NCI-H2029 (cell line): ENCODE measurements at places on chromosomes 4 and X.

GRCh38 chr4:69484011-69484410 lies 11.7 kb downstream of the UGT2B4 start:
- no peak for DNase-seq

GRCh38 chr4:95835672-95836071 lies 4.2 kb upstream of the PDHA2 start:
- no peak for DNase-seq

DNA sequence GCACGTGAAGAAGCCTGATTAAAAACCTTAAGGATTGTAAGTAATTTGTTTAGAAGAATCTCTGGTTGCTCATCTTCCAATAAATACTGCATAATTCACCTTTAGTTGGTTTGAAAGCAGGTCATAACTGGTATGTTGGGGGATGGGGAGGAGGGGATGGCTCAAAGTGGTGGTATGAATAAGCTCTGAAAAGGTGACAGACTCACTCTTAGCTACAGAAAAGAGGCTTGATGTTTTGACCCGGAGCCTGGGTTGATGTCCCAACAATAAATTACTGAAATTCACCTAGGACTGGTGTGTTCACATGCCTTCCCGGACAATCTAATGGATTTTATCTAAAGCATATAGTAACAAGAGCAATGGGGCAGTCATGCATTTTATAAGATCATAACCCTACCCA lies 131.9 kb upstream of the TBC1D9 start:
- no peak for DNase-seq

- DNase-seq, result no peak
Measured at GRCh38 chr4:126583509-126583908, 1049.2 kb upstream of the INTU start.

- no peak for DNase-seq
Measured at GRCh38 chrX:139826065-139827044, 106.5 kb downstream of the ATP11C start.

DNA sequence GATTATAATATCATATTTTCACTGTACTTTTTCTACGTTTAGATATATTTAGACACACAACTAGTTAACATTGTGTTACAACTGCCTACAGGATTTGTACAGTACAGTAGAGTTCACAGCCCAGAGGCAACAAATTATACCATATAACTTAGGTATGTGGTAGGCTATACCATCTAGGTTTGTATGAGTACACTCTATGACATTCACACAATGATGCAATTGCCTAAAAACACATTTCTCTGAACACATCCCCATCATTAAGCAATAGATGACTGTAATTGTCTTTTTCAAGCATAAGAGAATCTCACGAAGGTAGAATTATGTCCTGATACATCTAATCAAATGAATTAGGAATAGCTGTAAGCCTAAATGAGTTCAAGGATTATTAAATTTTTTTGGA lies 12.3 kb upstream of the TIGD2 start:
- DNase-seq, result no peak

GRCh38 chrX:13000301-13000811 lies 25.4 kb downstream of the TMSB4X start:
- no peak for DNase-seq

DNA sequence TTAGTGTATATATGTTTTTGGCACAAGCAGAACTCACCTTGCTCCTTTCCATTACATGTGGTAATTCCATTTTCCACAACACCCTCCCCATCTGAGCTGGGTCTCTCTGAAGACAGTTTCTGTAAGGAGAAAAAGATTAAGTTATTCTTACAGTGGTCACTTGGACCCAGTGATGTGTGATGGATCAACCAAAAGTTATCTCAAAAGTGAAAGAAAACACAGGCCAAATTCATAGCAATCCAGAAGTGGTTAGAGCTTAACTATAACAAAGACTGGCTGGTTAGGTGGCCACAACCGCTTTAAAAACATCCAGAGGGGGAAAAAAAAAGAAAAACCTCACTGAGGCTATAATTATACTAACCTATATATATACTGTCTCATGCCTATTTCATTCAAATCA lies 123.7 kb downstream of the AFAP1 start:
- DNase-seq, result no peak

DNA sequence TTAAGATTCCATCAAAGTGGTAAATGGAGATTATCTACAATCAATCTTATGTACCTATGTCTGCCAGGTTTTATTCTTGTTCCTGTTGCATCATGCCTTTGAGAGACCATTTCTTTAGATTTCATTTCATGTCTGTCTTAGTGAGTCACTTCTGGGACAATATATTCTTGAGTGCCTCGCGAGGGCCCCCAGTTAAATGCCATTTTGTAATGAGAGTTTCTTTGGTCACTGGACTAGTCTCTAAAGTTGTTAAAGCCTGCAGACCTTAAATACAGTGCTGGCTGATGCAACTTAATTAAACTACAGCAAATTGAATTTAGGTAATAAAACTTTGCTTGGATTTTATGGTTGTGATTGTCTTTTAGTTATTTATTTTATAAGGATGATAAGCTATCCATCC lies 87.2 kb upstream of the PITX2 start:
- no peak for DNase-seq

DNA sequence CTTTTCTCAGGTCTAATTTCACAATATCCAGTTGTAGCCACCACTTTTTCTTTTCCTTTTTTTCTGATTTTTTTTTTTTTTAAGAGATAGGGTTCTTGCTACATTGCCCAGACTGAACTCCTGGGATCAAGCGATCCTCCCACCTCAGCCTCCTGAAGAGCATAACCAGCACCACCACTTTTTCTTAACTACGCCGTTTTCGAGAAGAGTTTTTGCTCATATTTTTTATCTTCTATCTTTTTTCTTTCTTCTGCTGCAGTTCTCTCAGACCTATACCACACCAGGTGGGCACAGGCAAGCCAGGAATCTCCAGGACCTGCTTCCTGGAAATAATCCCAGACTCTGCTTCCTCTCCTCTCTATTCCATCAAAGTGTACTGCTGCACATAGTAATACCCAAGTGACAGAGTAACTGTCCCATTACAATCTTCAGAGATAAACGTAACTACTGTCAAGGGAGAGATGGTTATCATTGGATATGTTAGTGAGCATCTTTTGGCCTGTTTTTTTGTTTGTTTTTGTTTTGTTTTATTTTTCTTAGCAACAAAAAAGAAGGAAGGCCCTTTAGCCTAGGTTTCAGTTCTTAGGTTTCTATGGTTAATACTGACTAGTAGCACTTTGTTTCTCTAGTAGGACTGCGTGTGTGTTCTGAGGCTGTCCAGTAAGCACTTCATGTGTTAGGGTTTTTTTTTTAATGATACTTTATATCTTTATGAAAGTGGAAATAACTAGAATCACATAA lies 59.2 kb upstream of the TXK start:
- no peak for DNase-seq

GRCh38 chr4:5798462-5798861 lies 87.5 kb downstream of the EVC start:
- peak; percentile 10 for DNase-seq

- DNase-seq, result no peak
Measured at GRCh38 chrX:50068285-50068563, 132.6 kb downstream of the AKAP4 start.

GRCh38 chrX:133495464-133496391 lies 80.4 kb upstream of the GPC4 start:
- DNase-seq, result no peak

GRCh38 chr4:48698029-48698971 lies 81.8 kb downstream of the FRYL start:
- DNase-seq, result no peak

DNA sequence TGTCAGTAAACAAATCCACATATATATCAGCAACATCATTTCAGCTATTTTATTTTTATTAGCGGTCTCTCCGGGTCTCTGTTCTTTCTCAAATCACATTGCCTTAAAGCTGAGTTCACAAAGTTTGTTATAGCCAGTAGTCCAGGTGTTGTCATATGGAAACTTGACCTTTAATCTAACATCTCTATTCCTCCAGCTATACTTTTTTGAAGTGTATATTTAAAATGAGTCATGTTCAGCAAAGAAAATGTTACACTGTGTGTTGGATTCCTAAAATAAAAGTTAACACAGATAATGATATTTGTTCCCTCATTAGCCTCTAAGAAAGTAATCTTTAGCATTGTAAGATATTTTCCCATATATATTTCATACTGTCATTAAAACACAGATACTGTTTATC lies 63.6 kb downstream of the SMARCAD1 start:
- DNase-seq, result no peak

DNA sequence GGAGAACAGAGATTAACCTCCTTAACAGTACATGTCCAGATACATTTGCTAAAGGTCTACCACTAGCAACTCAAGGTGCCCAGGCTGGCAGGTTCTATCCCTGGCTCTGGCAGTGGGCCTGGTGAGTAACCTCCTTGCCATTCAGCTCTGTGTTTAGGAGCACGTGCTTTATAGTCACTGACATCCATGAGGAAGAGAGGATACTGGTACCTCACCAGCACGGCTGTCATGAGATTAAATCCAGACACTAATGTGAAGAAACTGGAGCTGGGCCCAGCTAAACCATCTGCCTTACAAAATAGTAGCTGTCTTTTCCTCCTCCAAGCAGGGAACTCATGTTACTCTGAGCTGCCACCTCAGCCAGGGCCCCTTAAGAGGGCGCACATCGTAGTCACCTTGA lies 45.3 kb downstream of the GPRASP3 start:
- DNase-seq, result no peak

- no peak for DNase-seq
Measured at GRCh38 chr4:81562093-81562492, 90.4 kb upstream of the RASGEF1B start.

- DNase-seq, result no peak
Measured at GRCh38 chr4:13865871-13866669, 238.5 kb upstream of the BOD1L1 start.
